Aortic smooth muscle cell (primary cell): ENCODE measurements at places on chromosomes 6 and 20. TPM values are rescaled to one million over a fixed set of nuclear protein-coding genes. Genes with fewer than 3 reads are reported as not detected.

ZSCAN16 gene
- 3.5 and 4.1 TPM in 2 replicates for total RNA-seq

LAMA5 gene
- 112 and 157 TPM in 2 replicates for total RNA-seq

FRS3 gene
- 0.66 and 1.1 TPM in 2 replicates for total RNA-seq

AKAP12 gene
- total RNA-seq: 198 and 456 TPM in 2 replicates

TAPBP gene
- total RNA-seq: 42.9 and 51.9 TPM in 2 replicates

CNBD2 gene
- 1.8 and 3.0 TPM in 2 replicates for total RNA-seq

CST2 gene
- total RNA-seq: 2.8 and 10.8 TPM in 2 replicates

LAMA2 gene
- 109 and 138 TPM in 2 replicates for total RNA-seq

ARMH2 gene
- total RNA-seq: not detected in 2 replicates

TMEM151B gene
- under 0.01 TPM in 1 of 2 replicates, not detected in the other for total RNA-seq

MTFR2 gene
- 1.3 and 3.2 TPM in 2 replicates for total RNA-seq

MOCS1 gene
- 10.7 and 11.1 TPM in 2 replicates for total RNA-seq

C20orf141 gene
- total RNA-seq: not detected in 2 replicates

SLC26A8 gene
- total RNA-seq: 0.26 and 0.31 TPM in 2 replicates

LY6G6C gene
- total RNA-seq: not detected in 2 replicates

TFAP2C gene
- total RNA-seq: not detected in 2 replicates

GRIK2 gene
- total RNA-seq: 0.19 and 0.40 TPM in 2 replicates

NXT1 gene
- total RNA-seq: 14.6 and 21.0 TPM in 2 replicates

MBOAT1 gene
- total RNA-seq: 1.5 and 1.6 TPM in 2 replicates

GGTLC1 gene
- not detected in 2 replicates for total RNA-seq

FKBP1C gene
- total RNA-seq: 0.79 and 1.1 TPM in 2 replicates

ADTRP gene
- 0.66 and 2.6 TPM in 2 replicates for total RNA-seq

HLA-DPA1 gene
- total RNA-seq: 2.0 and 2.8 TPM in 2 replicates

ELOVL4 gene
- 2.8 and 3.3 TPM in 2 replicates for total RNA-seq

EYA2 gene
- total RNA-seq: 0.50 and 1.2 TPM in 2 replicates

FLRT3 gene
- under 0.01 and 0.06 TPM in 2 replicates for total RNA-seq
